ENCODE measurements at places on chromosomes 4 and X.

- DNase-seq = no peak
These were observed 143.1 kb upstream of the BCOR start for GRCh38 chrX:40240844-40241243.

- DNase-seq = no peak
These were observed 2185.9 kb upstream of the TENM3 start for GRCh38 chr4:180057299-180057721.

DNA sequence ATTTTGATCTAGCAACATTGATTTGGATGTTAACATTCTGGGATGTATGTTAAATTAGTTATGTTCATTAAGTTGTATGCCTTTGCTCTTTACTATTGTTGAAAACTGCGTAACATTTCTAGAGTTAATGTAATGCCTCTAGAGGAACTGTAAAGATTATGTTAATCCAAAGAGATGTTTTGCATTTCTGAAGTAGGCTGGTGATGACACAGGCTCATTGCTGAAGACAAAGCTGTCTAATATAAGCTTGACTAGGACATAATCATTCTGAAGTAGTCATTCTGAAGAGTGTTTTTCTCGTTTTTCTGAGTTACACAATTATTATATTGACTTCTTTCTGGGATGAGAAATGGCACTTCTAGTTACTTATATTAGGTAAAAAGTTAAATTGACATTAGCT lies 72.9 kb downstream of the LRP2BP start:
- DNase-seq = no peak

DNA sequence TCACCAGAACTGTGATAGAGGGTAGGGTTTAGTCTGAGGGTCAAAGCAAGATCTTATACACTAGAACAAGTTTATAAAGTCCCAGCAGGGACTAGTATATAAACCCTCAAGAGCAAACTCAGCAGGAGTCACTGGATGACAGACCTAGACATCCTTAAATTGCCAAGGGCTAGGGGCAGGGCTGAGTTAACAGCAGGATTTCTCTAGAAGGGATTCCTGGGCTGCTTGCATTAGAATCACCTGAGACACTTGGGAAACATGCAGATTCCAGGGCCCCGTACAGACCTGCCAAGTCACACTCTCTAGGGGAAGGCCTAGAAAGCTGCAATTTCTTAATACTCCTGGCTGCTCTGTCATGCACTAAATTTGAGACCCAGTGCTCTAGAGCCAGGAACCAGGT lies 6.6 kb upstream of the GPR50 start:
- no peak for DNase-seq

Data from COR-L47 (cell line).